Stimulated activated CD4-positive, alpha-beta T cell treated with anti-CD3 and anti-CD28 coated beads, Interleukin-2, amount 100 ng/mL, for 24 hours (primary cell): ENCODE measurements at places on chromosomes 5 and 9.

GRCh38 chr9:114696814-114697544, 15.0 kb upstream of the TEX48 start:
- peak; percentile 70 for DNase-seq

- no peak for DNase-seq
Measured at GRCh38 chr5:179373961-179374505, 28.8 kb upstream of the ADAMTS2 start.

GRCh38 chr5:150035139-150035895, 34.8 kb downstream of the HMGXB3 start:
- DNase-seq, result no peak

DNA sequence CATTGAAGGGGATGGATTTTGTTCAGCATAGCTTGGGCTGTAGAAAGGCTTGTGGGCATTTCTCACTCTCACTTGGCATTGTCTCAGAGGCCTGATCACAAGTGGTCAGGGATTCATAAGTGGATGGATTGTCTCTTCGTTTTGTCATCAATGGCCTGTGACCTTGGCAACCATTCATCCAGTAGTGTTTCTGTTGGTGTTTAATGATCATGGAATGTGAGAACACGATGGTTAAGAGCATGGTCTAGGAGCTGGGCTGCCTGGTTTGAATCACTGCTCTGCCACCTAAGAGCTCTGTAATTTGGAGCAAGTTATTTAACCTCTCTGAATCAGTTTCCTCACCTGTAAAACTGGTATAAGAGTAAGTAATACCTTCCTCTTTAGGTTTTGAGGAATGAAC, 430.1 kb upstream of the MEF2C start:
- DNase-seq, result no peak

GRCh38 chr9:135887021-135887507, 20.3 kb downstream of the CAMSAP1 start:
- DNase-seq, result no peak

DNA sequence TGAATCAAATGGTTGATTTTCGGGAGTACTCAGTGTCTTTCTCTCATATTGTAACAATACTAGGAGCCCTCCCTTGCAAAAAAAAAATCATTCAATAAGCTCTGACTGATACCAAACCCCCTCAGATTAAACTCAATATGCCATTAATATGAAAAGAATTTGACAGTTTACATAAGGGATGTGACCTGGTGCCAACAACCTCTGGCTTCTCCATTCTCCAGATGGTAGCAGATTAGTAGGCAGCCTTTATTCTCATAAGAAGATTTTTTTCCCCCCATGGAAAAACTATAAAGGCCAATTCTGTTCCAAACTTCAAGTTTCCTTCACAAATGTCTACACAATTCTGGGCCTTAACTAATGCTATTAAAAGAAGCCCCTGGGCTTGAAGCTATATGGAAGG, 96.5 kb downstream of the EFNA5 start:
- DNase-seq, result no peak

DNA sequence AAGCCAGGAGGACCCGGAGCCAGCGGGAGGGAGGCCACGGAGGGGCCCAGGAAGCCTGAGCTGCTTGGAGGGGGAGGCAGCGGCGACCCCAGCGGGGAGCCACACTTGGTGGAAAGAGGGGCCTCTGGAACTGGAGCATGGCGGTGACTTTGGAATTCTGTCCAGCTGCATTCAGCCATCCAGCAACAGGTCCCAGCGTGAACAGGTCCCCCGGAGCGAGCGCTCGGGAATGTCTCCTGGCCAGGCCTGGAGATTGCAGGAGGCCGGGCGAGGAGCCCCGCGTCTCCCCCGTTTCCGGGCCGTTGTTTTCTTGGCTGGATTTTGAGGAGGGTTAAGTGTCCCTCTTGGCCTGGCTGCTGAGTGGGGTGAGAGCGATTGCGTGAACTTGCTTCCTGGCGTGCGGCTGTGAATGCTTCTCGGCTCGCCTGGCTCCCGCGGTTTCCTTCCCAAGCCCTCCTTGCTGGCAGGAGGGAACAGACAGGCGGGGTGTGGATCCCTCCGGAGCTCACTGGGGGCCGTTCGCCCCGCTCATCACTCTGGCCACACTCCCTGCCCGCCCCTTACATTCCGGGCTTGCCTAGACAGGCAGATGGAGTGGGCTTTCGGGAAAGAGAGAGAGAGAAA, 125.3 kb upstream of the IRX4 start:
- no peak for DNase-seq

DNA sequence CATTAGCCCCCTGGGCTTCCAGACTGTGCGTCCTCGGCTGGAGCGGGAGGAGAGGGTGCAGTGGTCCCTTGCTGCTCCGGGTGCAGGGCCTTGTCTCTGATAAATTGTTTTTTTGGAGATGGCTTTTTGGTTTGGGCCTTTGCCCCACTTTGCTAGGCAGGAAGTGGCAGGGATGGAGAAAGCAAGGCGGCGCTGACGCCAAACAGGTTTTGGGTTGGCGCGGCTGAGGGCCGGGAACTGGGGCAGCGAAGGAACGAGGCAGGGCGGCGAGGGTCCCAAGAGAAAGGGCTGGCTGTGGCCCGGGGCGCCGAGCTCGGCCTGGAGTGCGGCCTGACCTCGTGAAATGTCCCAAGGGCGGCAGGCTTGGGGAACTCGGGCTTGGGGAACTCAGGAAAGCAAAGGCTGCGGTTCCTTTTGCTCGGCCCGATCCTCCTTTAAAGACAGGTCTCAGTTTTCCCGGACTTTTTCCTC, 4.1 kb downstream of the LHX2 start:
- DNase-seq, result no peak

DNA sequence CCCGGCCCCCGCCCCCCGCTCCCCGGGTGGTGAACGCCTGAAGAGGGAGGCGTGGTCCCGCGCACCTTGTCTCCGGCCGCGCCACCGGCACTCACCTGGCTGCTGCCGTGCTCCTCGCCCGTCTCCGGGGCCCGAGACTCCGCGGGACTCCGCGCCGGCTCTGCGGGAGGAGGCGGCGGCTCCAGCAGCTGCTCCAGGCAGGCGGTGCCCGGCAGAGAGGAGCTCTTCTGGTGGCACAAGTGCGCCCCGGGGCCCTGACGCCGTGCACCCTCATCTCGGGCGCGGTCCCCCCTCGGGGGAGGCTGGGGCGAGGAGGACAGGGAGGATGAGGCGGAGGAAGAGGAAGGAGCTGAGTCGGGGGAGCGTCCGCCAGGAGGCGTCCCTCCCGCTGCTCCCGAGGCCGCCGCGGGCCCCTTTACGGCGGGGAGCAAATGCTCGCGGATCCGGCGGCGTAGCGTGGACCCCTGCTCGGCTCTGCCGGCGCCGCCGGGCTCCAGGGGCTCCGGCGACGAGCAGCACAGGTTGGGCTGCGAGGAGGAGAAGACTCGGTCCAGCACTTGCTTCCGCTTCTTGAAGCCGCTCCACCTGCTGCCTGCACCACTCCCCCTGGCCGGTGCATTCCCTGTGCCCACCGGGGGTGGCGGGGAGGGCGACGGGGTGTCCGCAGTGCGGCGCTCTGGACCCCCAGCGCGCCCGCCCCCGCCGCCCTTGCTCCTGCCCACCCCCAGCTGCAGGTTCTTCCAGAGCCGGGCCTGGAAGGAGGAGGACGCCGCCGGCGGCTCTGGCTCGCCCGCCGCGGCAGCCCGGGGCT, 928 bp downstream of the MCTP1 start:
- DNase-seq, result no peak

DNA sequence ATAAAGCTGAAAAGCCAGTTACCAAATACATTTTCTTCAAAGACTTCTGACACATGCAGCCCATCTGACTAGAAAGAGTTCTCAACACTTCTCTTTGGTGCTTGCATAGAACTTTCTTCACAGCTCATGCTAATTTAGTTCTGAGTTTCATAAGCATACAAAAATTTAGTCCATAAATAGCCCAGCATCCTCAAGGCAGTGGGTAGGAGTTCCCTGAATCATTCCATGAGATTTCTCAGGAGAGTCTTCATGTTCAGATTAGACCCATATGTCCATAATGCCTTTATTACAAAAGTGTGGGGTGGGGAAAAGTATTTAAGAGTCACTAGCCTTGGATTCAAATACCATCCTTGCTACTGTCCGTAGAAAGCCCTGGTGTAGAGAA, 290.2 kb upstream of the RGMB start:
- no peak for DNase-seq

- no peak for DNase-seq
Measured at GRCh38 chr5:89204756-89205155, 321.8 kb upstream of the MEF2C start.

DNA sequence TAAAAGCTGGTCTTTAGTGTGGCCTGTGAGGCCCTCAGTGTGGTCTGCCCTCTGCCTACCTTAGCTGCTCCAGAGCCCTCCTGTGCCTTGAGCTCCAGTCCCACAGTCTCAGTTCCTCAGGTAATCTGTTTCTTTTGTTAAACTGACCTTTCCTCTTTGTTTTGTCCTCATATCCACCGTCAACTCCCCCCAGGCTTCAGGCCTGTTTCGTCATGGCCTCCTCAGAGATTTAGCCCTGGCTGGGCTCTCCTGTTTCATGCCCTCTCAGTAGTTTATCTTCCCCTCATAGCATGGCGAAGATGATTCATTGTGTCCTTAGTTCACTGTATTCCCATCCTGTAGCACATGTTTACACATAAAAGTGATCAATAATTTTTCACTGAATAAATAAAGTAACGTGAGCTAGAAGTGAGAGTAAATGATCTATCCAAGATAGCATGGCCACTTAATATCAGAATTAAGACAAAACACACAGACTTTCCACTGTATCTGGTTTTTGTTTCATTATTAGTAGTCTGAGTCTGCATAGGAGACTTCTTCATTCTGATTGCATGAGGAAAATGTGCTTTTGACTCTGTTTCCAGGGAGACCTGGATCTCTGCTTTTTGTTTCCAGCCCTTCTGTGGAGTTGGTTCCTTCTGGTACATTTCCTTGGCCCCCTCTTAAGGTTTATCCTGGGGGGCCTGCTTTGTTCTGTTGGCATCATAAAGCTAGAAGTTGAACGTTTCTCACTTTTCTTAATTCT, 70.5 kb downstream of the SNX24 start:
- DNase-seq, result no peak

GRCh38 chr5:14851050-14851419, 20.5 kb downstream of the ANKH start:
- no peak for DNase-seq

DNA sequence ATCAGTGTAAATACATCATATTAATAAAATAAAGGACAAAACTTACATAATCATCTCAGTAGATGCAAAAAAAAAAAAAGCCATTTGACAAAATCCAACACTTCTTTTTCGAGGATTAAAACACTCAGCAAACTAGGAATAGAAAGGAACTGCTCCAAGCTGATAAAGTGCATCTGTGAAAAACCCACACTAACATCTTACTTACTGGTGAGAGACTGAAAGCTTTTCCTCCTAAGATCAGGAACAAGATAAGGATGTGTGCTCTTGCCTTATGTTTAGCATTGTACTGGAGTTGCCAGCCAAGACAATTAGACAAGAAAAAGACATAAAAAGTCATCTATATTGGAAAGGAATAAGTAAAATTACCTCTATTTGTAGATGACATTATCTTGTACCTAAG, 120.2 kb upstream of the SAP30L start:
- DNase-seq, result no peak

DNA sequence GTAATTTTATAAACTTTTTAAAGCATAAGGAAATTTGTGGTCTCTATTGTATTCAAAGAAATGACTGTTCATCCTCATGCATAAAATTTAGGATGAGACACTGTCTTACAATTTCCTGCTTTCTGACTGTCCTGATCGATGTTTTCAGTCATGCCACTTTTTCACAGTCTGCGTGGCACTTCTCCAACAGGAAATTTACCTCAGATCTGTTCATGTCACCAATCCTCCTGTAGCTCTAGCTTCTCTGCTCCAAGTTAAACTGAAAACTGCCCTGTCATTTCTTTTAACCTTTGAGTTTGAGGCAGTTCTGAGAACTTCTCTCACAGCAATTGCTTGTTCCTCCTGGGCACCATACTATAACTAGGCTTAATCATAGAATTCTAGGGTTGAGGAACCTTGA, 455.1 kb downstream of the EFNA5 start:
- DNase-seq, result no peak

- peak; percentile 47 for DNase-seq
Measured at GRCh38 chr9:130129432-130130061, 42.7 kb upstream of the NCS1 start.
